Femur (tissue), 1 donor: ENCODE measurements at places on chromosomes 1 and 21.

GRCh38 chr21:41121785-41122415, 46.1 kb upstream of the BACE2 start:
- peak; percentile 87 for DNase-seq

GRCh38 chr1:3654549-3655281, 2.4 kb downstream of the TP73 start:
- DNase-seq = no peak

DNA sequence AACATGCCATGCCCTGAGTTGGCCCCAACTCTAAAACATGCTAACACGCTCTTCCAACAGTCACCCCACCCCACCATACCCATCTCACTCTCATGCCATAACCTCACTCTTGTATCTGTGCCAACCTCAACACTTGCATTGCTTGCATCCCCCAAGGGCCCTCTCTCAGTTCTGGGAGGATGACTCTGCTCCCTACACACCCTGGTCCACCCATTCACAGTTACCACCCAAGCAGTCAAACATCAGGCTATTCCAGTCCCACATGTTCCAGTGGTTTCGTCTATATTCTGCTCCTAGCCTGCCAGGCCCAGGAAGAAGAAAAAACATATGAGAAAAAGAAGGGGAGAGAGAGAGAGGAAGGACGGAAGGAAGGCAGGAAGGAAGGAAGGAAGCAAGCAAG, 31.0 kb downstream of the GBP6 start:
- no peak for DNase-seq

- DNase-seq = no peak
Observed at GRCh38 chr1:226825037-226825745, 45.2 kb upstream of the PSEN2 start.

GRCh38 chr1:106727171-106727570, 329.3 kb upstream of the PRMT6 start:
- no peak for DNase-seq

GRCh38 chr1:15951341-15952153, 24.4 kb downstream of the ZBTB17 start:
- no peak for DNase-seq

DNA sequence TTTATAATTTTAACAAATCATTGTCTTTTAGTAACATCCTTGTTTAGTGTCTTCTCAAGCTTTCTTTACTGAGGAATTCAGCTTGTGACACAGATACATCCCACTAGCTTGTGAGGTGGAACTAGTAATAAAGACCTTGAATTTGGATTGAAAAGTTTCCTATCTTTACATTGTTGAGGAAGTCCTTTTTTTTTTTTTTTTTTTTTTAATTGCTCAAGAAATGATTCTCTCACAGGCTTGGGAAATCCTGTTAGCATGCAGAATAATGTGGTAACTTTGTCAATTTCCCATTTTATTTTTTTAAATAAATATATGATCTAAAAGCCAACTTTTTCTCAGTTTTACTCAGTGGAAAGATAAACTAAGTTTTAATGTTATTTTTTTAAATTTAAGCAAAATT, 15.8 kb downstream of the DENND2D start:
- DNase-seq = no peak

- no peak for DNase-seq
Observed at GRCh38 chr1:192534666-192535065, 40.9 kb upstream of the RGS1 start.

GRCh38 chr1:39178541-39179431, 25.7 kb upstream of the MACF1 start:
- no peak for DNase-seq

DNA sequence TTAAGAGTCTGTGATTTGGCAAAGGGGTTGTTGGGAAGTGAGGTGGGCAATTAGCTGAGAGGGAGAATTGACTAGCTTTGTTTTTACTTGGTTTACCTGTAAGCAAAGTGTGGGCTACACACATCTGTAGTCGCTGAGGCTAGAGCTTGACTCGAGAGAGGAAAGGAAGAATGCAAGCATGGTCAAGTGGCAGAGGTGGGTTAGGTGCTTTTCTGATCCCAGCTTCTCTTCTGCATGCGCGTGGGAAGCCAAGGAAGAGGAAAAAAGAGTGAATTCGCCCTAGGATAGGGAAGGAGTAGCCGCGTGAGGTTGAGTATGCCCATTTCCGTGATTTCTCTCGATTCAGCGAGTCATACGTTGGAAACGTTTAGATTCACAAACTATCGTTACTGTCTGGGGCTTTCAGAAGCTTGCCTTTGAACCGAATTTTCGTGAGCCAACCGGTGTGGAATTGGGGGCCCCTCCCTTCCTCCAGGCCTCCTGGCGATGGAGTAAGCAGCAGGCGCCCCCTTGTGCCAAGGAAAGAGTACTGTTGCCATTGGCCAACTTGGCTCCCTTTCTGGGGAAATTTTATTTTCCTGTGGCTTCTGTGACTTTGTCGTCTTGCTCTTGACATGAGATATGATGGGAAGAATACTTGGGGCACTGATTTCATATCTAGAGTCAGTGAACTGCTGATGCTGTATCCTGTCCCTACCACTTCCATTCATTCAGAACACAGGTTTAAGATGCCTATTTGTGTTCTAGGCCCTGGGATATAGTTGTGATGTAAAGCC, 1.3 kb downstream of the PIGV start:
- DNase-seq = peak; percentile 92

DNA sequence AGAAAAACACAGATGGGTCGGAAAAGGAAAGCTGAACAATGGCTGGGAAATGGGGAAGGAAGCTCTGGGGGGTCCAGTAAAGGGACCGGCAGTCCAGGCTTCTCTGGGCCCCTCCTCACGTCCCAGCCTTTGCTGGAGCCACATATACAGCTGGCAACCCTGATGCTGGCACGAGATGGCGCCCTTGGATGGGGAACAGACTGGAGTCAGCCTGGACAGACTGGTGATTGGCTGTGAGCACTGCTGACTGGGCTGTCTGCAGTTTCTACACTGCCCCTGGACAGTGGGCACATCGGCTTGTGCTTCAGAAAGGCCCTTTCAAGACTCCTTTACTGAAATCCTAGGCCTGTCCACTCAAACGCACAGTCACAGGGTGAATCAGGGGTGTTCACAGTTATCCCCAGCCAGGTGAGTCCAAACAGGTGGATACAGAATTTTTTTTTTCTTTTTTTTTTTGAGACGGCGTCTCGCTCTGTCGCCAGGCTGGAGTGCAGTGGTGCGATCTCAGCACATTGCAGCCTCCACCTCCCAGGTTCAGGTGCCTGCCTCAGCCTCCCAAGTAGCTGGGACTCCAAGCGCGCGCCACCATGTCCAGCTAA, 31.1 kb upstream of the ZBTB40 start:
- DNase-seq = peak; percentile 87

GRCh38 chr1:9922342-9922741, 12.3 kb upstream of the CTNNBIP1 start:
- DNase-seq = no peak

- DNase-seq = no peak
Observed at GRCh38 chr1:58468612-58469011, 77.9 kb downstream of the OMA1 start.
